Endodermal cell (in vitro differentiated cells): ENCODE measurements at places on chromosomes 5 and 9. TPM values are rescaled to one million over a fixed set of nuclear protein-coding genes. Genes with fewer than 3 reads are reported as not detected.

DNA sequence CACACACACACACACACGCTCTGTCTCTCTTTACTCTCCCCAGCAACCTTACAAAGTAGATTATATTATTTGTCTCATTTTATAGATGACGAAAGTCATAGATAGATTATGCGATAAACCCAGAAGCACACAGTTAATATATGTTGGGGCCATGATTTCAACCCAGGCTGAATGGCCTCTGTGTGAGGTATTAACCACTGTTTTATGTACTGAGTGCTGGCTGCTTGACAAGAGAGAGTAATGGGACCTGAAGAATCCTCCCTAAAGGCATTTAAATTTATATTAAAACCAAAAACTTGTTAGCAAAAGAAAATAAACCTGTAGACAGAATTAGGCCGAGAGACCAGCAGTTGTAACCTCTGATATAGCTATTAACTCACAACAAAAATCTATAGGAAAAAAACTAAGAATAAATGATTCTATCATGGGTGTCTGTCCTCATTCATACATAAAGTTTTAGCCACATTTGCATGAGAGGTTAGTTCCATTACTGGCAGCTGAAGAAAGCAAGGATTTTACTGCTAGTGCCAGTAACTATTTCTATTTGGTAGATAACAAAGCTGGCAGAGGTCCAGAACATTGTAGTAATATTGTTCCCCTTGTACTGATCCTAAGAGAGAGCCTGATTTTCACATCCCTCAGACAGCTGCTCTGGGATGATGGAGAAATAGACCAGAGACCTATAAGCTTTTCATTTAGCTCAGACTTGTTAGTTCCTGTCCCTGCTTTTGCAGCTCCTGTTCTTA is 250.9 kb downstream of the ADGRV1 start:
- no peak overlapping the region for H3K27ac ChIP-seq
- no peak for DNase-seq
- no peak overlapping the region for H3K4me3 ChIP-seq
- no peaks in the 10 kb centered on the region for H3K27me3 ChIP-seq
- peaks cover 2% of the 10 kb centered on the region for H3K4me1 ChIP-seq

- H3K27me3 ChIP-seq: no peaks in the 10 kb centered on the region
- no peak overlapping the region for H3K4me3 ChIP-seq
- no peak overlapping the region for H3K27ac ChIP-seq
- peaks cover 9% of the 10 kb centered on the region for H3K36me3 ChIP-seq
These were observed 3.1 kb upstream of the FCHSD1 start for GRCh38 chr5:141654298-141654697.

GRCh38 chr5:102600964-102601363 is 102.2 kb upstream of the SLCO6A1 start:
- H3K36me3 ChIP-seq: no peaks in the 10 kb centered on the region
- no peaks in the 10 kb centered on the region for H3K4me1 ChIP-seq
- DNase-seq: no peak

Gene PRR7
- total RNA-seq: 4.7 and 5.2 TPM in 2 replicates

Gene GPR150
- total RNA-seq: 0.13 TPM in 1 of 2 replicates, not detected in the other
